Muscle of back (tissue), 13 donors: ENCODE measurements at places on chromosomes 11 and 22.
A peak's percentile ranks its signal among the peaks of the same experiment; 100 is the strongest.

DNA sequence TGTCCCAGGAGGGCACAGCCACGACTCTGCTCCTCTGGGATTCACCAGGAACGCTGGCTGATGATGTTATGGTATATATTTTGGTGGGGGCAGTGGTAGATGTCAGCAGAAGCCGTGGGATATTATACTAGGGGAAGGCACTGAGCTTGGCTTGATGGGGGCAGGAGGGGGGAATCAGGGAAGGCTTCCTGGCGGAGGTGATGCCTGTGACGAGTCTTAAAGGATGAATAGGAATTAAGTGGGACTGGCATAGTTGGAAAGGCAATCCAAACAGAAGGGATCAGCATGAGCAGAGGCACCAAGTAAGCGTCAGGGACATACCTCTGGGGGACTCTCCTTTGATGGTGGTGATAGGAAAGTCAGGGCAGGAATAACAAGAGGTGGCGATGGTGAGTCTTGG, 47.6 kb downstream of the TP53I11 start:
- no peak for DNase-seq

GRCh38 chr11:87970762-87971161, 204.5 kb downstream of the RAB38 start:
- DNase-seq, result no peak

GRCh38 chr11:113664069-113664980, 41.8 kb downstream of the TMPRSS5 start:
- no peak for DNase-seq

DNA sequence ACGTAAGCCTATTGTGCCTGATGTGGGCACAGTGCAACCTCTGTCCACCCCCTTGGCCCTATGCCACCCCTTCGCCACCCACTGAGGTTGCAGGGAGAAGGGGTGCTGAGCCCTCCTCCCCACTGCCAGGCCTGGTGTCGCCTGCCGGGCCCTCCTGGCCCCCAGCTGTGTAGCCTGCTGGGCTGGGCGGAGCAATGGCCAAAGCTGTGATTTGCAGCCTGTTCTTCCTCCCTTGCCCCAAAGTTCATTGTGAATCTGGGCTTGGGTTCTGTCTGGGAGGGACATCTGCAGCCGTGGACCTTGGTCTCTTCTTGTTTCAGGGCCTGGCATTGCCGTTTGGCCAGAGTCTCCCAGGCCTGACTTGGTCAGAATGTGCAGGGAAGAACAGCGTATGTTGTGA, 121.9 kb downstream of the PKNOX2 start:
- DNase-seq, result peak; percentile 31

DNA sequence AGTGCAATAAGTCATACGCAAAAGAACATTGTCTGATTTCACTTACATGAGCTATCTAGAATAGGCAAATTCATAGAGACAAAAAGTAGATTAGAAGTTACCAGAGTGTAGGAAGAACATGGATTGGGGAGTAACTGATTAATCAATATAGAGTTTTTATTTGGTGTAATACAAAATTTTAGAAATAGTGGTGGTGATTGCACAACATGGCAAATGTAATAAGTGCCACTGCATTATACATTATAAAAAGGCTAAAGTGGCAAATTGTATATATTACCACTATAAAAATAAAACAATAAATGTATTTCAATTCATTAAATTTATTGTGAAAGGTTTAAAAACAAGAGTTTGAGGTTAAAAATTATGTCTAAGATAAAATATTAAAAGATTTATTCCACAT, 8.7 kb upstream of the OR51B4 start:
- DNase-seq, result no peak

GRCh38 chr11:113247221-113247620, 67.2 kb upstream of the TTC12 start:
- DNase-seq, result no peak

DNA sequence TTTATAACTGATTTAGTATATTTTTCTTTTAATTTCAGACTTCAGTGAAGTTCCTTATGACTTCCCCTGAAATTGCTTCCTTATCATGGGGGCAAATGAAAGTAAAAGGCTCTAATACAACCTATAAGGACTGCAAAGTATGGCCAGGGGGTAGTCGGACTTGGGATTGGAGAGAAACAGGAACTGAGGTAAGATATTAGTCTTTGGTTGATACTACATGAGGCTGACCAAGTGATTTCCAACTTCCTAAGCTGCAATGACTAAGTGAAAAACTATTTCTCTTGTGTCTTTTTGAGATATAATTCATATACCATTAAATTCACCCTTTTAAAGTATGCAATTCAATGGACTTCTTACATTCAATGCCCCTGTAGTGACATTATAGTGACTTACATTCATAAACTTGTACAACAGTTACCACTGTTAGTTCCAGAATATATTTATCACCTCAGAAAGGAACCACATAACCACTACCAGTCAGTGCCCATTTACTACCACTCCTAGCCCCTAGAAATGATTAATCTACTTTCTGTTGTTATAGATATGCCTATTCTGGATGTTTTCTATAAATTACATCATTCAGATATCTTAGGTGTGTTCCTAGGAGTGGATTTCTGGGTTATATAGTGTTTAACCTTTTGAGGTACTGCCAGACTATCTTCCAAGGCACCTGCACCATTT, 21.6 kb downstream of the AAMDC start:
- no peak for DNase-seq

DNA sequence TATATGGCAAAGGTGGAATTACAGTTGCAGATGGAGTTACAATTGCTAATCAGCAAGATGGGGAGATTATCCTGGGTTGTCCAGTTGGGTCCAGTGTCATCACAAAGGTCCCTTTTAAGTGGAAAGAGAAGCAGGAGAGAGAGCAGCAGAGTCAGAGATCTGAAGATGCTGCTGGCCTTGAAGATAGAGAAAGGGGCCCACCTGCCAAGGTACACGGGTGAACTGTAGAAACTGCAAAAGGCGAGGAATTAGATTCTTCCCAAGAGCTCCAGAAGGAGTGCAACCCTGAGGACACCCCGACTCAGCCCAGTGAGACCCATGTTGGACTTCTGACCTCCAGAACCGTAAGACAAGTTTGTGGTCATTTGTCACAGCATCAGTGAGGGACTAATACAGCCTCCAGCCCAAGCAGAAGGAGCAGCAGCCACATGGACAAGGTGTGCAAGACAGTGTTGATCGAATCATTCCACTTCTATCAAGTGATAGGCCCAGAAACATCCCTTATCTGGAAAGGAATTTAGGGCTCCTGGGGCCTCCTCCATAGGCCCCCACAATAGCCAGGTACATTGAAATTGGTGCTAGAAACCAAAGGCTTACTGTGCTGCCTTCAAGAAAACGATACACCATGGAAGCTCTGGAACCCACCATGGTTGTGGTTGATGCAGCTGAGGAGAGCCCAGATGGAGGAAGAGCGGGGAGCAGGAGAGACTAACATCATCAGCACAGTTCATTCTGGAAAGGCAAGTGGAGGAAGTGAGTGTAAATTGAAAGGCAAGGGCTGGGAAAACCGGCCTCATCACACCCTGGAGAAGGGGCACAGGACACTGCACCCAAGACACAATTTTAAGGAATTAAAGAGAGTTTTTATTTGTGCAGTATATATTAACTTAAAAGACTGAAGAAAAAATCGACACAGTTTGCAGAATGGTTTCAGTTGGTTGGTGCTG, 23.3 kb downstream of the SNAP29 start:
- no peak for DNase-seq

DNA sequence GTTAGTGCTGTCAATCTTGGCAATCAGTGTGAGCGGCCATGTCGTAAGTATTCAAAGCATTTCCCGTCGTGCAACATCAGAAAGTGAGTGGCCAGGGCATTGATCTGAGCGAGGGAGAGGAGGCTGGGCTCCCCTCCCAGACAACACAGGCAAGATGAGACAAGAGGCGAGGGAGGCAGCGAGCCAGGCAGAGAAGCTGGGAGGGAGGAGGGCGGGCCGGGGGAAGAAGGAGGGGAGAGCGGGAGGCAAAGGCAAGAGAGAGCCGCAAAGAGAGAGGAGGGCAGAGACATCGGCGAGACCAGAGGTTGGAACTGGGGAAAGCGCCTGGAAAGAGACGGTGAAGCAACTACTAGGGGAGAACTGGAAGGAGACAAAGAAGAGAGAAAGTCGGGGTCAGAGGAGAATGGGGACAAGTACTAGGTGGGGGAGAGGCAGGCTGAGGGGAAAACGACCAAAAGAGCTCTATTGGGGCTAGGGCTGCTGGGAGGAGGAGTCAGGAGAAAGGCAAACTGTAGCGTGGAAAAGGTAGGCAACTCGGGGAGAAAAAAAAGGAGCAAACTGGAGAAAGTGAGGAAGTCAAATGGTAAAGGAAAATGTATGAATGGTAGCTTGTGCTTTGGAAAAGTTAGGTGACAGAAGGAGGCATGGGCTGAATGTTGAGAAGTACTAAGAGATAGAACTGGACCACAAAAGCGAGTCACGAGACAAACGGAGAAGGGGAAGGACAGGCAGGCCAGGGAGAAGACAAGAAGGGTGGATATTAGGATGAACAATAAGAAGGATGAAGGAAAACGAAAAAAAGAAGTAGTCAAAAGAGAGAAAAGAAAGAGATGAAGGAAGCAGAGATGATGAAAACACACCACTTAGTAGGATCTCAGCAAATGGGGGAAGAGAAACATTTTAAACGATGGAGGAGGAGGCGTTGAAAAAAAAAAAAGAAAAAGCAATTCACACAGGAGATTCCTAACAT, 130.5 kb upstream of the C11orf58 start:
- peak; percentile 81 for DNase-seq

DNA sequence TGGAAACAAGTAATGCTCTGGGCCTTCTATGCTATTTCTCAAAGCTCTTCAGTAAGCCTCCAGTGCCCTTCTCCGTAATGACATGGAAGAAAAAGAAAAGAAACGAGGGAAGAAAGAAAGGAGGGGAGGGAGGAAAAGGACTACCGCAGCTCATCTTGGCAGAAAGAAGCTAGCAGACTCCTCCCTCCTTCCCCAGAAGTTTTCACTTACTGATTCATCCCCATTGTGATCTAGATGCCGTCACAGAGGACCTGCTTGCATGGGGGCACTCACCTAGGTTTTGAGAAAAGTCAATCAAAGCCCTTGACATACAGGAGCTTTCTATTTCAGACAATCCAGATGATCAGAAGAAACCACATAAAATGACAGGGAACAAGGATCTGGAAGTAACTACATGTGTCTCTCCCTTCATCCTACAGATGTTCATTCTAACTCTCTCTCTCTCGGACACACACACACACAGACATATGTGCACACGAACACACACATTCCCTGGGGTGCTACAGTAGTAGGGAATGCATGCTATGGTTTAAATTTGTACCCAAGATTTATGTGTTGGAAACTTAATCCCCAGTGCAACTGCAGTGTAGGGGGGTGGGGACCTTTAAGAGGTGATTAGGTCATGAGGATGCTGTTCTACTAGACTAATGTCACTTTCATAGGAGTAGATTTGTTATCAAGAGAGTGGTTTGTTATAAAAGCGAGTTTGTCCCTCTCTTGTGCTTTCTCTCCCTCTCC, 37.6 kb upstream of the RCN1 start:
- DNase-seq, result no peak

- DNase-seq, result no peak
These were observed 64.3 kb upstream of the PPARA start for GRCh38 chr22:46085828-46086576.

GRCh38 chr22:29311464-29312217, 3.9 kb downstream of the RASL10A start:
- DNase-seq, result peak; percentile 70
